ENCODE measurements at places on chromosomes 13 and 19. TPM values are rescaled to one million over a fixed set of nuclear protein-coding genes. Genes with fewer than 3 reads are reported as not detected.

DNA sequence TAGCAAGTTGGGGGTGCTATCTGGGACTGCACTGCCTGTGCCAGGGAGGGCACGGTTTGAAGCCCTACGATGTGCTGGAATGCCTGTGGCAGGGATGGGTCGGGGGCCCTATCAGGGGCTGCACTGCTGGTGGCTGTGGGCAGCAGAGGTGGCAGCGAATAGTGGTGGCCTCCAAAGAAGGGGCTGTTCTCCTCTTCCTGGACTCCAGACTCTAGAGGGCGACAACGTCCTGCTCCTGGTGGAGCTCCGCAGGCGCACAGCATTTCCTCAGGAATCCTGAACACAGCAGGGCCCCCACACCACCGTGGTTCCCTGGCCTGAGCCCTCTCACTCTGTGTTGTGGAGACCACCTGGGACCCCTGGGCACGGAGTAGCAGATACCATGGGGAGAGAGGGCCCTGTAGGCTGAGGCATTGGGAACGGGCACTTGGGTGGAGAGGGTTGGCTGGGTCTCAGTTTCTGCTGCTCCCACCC is 145.6 kb downstream of the TNFRSF19 start:
- no peaks in the 10 kb centered on the region for H3K27me3 ChIP-seq
- H3K4me1 ChIP-seq = no peaks in the 10 kb centered on the region
- no peaks in the 10 kb centered on the region for H3K36me3 ChIP-seq
- DNase-seq = no peak

The PCDH9 gene
- total RNA-seq = 1.1 TPM

DNA sequence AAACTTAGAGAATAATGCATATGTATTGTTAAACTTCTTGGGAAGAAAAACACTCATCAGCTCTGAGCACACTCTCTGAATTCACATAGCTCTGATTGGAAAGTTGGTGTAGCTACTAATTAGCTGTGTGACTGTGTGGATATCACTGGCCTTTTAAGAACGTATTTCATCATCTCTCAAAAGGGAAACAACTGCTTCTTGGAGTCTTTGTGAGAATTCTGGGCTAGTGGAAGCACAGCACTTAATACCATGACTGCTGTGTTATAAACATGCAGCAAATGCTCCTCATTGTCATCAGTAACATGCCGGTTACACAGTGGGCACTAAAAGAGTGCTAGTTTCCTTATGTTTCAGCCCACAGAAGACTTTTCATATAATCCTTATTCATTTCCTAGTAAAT is 220.9 kb upstream of the CSNK1A1L start:
- H3K4me3 ChIP-seq = no peak overlapping the region
- no peaks in the 10 kb centered on the region for H3K27me3 ChIP-seq
- no peak for DNase-seq
- H3K27ac ChIP-seq = no peak overlapping the region

GRCh38 chr19:3322199-3322978 is 44.0 kb upstream of the NFIC start:
- H3K4me1 ChIP-seq = no peaks in the 10 kb centered on the region
- no peak overlapping the region for H3K27ac ChIP-seq
- DNase-seq = no peak
- no peak overlapping the region for H3K4me3 ChIP-seq
- no peaks in the 10 kb centered on the region for H3K36me3 ChIP-seq
- no peaks in the 10 kb centered on the region for H3K27me3 ChIP-seq

DNA sequence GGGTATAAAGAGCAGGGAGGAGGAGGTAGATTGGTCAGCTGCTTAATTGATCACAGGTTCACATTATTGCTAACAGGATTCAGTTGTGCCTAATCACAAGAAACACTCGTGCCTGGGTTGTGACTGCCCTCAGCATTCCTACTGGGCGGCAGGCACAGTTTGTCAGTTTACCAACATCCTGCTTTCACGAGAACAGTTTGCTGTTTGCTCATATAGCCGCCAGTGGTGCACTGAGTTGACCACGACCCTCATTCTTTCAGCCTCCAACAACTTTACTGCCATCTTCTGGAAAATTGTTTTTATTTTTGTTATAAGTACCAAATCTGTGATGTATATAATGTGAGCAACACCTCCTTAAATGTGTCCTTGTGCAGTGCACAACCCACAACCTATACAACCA is 16.2 kb upstream of the IFT88 start:
- no peak overlapping the region for H3K27ac ChIP-seq
- H3K36me3 ChIP-seq = no peaks in the 10 kb centered on the region
- peaks cover 23% of the 10 kb centered on the region for H3K4me1 ChIP-seq

DNA sequence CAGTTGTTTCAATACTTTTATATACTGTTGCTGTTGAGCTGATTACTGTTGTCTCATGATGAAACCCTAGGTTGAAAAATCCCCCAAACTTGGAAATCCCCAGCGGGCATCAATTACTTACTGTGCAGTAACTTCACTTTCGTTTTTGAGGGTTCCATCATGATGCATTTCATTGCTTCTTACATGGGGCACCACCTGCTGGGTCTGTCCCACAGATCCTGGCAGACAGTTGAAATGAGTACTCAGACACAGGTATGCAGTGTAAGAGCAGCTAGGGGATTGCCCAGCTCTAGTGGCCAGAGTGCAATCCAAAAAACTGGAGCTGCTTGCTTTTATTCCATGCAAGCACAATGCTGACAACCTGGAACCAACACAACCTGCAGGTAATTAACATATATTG is 132.5 kb upstream of the ZNF91 start:
- no peaks in the 10 kb centered on the region for H3K36me3 ChIP-seq
- H3K4me1 ChIP-seq = no peaks in the 10 kb centered on the region
- no peaks in the 10 kb centered on the region for H3K27me3 ChIP-seq
- no peak for DNase-seq

The TRPM4 gene
- total RNA-seq = 276 TPM

The C13orf42 gene
- total RNA-seq = not detected

DNA sequence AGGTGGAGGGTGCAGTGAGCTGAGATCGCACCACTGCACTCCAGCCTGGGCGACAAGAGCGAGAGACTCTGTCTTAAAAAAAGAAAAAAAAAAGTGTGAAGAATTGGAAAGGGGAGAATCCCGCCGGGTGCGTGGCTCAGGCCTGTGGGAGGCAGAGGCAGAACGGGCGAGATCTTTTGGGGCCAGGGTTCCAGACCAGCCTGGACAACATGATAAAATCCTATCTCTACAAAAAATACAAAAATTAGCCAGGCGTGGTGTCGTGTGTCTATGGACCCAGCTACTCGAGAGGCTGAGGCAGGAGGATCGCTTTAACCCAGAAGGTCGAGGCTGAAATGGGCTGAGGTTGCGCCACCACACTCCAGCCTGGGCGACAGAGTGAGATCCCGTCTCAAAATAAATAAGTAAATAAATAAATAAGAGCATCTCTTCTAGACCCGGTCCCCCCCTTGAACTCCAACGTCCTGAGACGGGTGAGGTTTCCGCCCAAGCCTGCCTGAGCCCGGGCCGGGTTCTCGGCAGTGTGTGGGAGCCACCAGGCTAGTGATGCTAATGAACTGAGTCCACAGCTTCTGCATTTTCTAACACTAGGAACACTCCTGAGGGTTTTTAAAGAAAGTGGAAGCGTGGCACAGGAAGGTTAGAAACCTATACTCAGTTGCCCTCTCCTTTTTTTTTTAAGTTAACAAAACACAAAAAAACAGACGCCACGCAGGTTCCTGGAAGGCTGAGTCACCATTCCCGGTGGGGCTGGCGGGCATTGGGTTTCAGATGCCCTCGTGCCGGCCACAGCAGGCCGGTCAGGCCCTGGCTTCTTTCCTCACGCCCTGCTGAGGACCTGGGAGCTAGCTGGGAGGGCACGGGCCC is 22.0 kb downstream of the GPX4 start:
- H3K36me3 ChIP-seq = no peaks in the 10 kb centered on the region
- no peaks in the 10 kb centered on the region for H3K27me3 ChIP-seq
- no peak for DNase-seq
- H3K4me3 ChIP-seq = no peak overlapping the region
- H3K4me1 ChIP-seq = peaks cover 15% of the 10 kb centered on the region

DNA sequence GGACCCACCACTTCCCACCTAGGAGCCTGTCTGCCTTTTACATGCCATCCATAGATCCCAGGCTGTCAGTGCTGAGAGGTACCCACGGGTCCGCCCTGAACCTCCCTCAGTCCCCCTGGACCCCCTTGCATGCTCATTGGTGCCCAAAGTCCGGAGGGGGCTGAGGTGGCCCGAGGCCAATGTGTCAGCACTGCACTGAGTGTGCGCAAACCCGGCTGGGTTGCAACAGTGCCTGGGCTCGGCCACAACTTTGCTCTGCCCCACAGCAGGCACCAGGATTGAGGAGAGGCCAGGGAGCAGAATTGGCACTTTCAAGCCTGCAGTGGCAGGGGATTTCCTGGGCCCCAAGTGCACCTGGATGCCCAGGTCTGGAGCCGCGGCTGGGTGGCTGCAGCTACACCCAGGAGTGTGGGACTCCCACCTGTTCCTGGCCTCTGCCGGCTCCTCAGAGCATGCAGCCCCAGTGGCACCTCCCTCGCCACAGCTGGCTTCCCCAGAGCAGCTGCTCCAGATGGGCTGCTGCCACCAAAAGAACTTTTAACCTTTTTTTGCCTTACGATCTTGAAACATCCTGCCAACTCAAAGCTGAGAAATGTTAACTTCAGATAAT is 837.0 kb downstream of the SLITRK6 start:
- no peaks in the 10 kb centered on the region for H3K27me3 ChIP-seq
- H3K4me3 ChIP-seq = no peak overlapping the region
- H3K36me3 ChIP-seq = no peaks in the 10 kb centered on the region
- H3K4me1 ChIP-seq = no peaks in the 10 kb centered on the region
- DNase-seq = no peak
- H3K27ac ChIP-seq = no peak overlapping the region

DNA sequence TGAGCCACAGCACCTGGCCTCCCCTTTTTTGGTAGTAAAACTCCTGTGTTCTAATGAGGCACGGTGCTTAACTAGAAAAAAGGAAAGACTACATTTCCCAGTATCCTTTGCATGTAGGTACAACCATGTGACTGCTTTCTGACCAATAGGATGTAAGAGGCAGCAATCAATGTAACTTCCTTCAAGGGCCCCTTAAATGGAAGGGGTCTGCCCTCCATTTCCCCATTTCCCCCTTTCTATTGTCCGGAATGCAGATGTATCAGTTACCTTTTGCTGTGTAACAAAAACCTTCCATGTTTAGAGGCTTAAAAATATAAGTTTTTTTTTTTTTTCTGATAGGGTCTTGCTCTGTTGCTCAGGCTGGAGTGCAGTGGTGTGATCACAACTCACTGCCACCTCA is 2.2 kb downstream of the GPR32 start:
- no peak overlapping the region for H3K27ac ChIP-seq
- H3K27me3 ChIP-seq = no peaks in the 10 kb centered on the region
- H3K4me1 ChIP-seq = no peaks in the 10 kb centered on the region
- H3K36me3 ChIP-seq = no peaks in the 10 kb centered on the region
- no peak overlapping the region for H3K4me3 ChIP-seq

- H3K27me3 ChIP-seq = no peaks in the 10 kb centered on the region
- H3K27ac ChIP-seq = peak within 1 kb of the TSS; percentile 75
- peak; percentile 99 for DNase-seq
- no peaks in the 10 kb centered on the region for H3K4me1 ChIP-seq
- peak within 1 kb of the TSS; percentile 44 for H3K4me3 ChIP-seq
- H3K36me3 ChIP-seq = no peaks in the 10 kb centered on the region
Observed at GRCh38 chr19:6767357-6768235, at the start of gene SH2D3A. TSS of gene SH2D3A (minus strand) at chr19:6767435. CDS start at chr19:6763748, 3,687 bp downstream.

GRCh38 chr19:374183-374885 is 29.7 kb upstream of the MIER2 start:
- no peak overlapping the region for H3K4me3 ChIP-seq
- no peaks in the 10 kb centered on the region for H3K4me1 ChIP-seq
- no peak overlapping the region for H3K27ac ChIP-seq

- no peak for DNase-seq
- H3K4me3 ChIP-seq = no peak overlapping the region
- no peaks in the 10 kb centered on the region for H3K27me3 ChIP-seq
- H3K4me1 ChIP-seq = no peaks in the 10 kb centered on the region
Observed at GRCh38 chr13:44905556-44905955, 83.7 kb downstream of the NUFIP1 start.

GRCh38 chr13:113960276-113960948 is 13.5 kb downstream of the C13orf46 start:
- H3K36me3 ChIP-seq = no peaks in the 10 kb centered on the region
- no peaks in the 10 kb centered on the region for H3K27me3 ChIP-seq
- no peaks in the 10 kb centered on the region for H3K4me1 ChIP-seq
- no peak overlapping the region for H3K27ac ChIP-seq
- H3K4me3 ChIP-seq = no peak overlapping the region
- no peak for DNase-seq

GRCh38 chr19:1929021-1929742 is 11.8 kb upstream of the CSNK1G2 start:
- no peaks in the 10 kb centered on the region for H3K36me3 ChIP-seq
- H3K27me3 ChIP-seq = no peaks in the 10 kb centered on the region
- peak; percentile 90 for DNase-seq
- peak overlapping the region; percentile 11 for H3K4me3 ChIP-seq

- H3K27me3 ChIP-seq = no peaks in the 10 kb centered on the region
- H3K4me1 ChIP-seq = peaks cover 5% of the 10 kb centered on the region
- peak overlapping the region; percentile 63 for H3K27ac ChIP-seq
- H3K4me3 ChIP-seq = no peak overlapping the region
- DNase-seq = no peak
- no peaks in the 10 kb centered on the region for H3K36me3 ChIP-seq
Observed at GRCh38 chr13:30346153-30346788, 38.9 kb upstream of the KATNAL1 start.

DNA sequence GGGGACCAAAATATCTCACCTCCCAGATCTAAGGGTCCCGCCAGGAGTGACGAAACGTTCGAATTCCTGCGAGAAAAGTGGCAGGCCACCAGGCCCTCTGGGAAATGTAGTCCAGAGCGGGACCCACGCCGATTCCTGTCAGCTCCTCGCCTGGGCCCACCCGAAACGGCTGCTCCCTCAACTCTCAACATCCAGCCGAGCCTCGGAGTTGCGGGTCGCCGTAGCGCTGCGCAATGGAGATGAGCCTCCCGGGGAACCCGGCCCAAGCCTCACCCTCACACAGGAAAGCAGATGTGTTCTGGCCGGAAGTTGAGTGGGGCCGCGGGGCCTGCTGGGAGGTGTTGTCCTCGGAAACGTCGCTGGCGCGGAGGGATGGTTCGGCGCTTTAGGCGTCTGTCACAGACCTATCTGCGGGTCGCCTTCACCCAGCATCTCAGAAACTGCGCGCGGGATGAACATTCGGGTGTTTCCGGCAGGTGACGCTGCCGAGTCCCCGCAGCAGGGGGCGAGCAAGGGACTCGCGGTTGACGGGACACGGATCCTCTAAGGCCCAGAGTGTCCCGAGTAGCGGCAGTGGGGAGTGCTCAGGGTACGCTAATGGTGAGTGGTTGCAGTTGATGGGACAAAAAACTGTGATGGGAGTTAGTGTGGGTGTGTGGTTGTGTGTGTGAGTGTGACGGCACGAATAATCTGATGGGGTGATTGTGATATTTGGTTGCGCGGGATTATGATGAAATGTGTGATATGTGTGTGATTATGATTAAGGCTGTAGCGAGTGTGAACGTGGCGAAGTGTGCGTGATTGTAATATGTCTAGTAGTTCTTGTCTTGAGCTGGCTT is at the start of the genes ZNF568 and ZNF829:
Gene ZNF568 (plus strand): TSS at position 341 of the 839 bp plus-strand sequence. CDS start 6,439 bp downstream, outside the sequence.
Gene ZNF829 (minus strand): TSS at position 300 of the 839 bp plus-strand sequence. CDS start 1,124 bp downstream, outside the sequence.
- peaks cover 5% of the 10 kb centered on the region for H3K4me1 ChIP-seq
- peak within 1 kb of the TSS; percentile 89 for H3K27ac ChIP-seq

- no peaks in the 10 kb centered on the region for H3K4me1 ChIP-seq
- H3K27ac ChIP-seq = peak overlapping the region; percentile 29
- no peaks in the 10 kb centered on the region for H3K27me3 ChIP-seq
- H3K36me3 ChIP-seq = no peaks in the 10 kb centered on the region
Observed at GRCh38 chr13:32080328-32080744, 48.8 kb downstream of the FRY start.

The FPR3 gene
- 2.7 TPM for total RNA-seq

- peak; percentile 73 for DNase-seq
- H3K27me3 ChIP-seq = no peaks in the 10 kb centered on the region
- peak within 1 kb of the TSS; percentile 28 for H3K27ac ChIP-seq
- H3K4me1 ChIP-seq = no peaks in the 10 kb centered on the region
- H3K4me3 ChIP-seq = peak within 1 kb of the TSS; percentile 22
- H3K36me3 ChIP-seq = no peaks in the 10 kb centered on the region
Observed at GRCh38 chr19:10339380-10339960, at the start of gene ICAM3. TSS of gene ICAM3 (minus strand) at chr19:10339624. CDS start at chr19:10339614, 10 bp downstream.

The CGB2 gene
- total RNA-seq = not detected

The SMIM24 gene
- total RNA-seq = 1,153 TPM

Data from Peyer's patch (tissue), 4 donors.